SK-N-DZ (cell line): ENCODE measurements at places on chromosomes 6 and 20.

DNA sequence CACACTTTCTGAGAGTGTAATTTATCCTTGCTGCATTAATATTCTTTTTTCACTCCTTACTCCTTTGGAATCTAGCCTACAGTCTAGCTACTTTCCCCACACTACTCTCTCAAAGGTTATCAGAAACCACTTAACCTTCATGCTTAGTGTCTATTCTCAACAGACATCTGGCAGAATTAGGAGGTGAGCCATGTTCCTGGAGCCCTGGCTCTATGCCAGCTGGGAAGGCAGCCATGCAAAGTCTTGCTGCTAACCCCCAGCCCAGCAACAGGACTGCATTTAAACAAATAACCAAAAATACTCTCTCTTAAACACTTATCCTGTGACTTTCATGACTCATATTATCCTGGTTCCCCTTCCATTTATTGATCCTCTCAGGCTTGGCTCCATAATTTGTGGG lies 260.2 kb downstream of the BCKDHB start:
- DNase-seq: peak; percentile 77

- no peak for DNase-seq
These were observed 6.1 kb downstream of the THBD start for GRCh38 chr20:23043376-23043775.

GRCh38 chr20:7305976-7306375 lies 538.5 kb downstream of the BMP2 start:
- DNase-seq: no peak

DNA sequence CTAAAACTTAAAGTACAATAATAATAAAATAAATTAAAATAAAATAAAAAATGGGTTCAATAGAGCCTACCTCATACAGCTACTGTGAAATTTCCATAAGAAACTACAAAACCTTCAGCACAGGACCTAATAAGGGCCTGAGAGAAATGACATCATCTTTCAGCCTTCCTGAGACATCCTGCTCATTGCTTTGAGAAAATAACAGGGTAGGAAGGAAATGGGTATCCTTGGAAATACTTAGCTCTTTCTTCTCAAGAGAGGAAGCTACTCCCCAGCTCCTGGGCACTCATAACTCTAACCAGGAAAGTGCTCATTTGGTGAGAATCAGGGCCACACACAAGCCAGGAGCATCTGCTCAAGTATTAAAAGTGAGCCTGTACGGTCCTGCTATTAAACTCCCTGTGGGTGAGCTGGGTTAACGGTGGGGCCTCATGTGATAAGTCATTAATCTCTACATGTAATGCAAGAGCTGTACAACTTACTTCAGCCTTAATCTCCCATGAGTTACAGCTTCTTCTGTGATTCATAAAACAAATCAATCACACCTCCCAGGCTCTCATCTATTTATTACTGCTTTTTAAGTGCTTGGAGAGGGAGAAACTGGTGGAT lies 141.4 kb downstream of the MAFB start:
- no peak for DNase-seq

- no peak for DNase-seq
These were observed 397.3 kb upstream of the NRSN1 start for GRCh38 chr6:23728707-23729106.

- DNase-seq: peak; percentile 29
These were observed 27.8 kb downstream of the CCN2 start for GRCh38 chr6:131923356-131923755.

DNA sequence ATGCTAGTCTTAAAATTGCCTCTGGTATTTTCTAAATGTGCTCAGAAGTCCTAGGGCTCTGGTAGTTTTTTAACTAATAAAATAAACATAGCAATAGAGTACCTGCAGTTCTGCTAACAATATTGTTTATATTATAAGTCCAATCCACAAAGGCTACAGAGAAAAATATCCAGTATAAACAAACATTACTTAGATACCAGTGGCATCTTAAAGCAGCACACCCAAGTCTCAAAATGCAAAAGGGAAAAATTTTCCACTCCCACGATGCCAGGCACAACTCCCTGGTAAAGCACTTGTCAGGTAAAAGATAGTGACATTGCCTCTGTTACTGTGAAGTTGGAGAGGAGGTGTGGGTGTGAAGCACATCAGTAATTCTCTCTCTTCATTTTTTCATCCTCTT lies 123.3 kb downstream of the OGFRL1 start:
- no peak for DNase-seq

GRCh38 chr6:48236375-48236774 lies 125.4 kb upstream of the PTCHD4 start:
- DNase-seq: no peak

DNA sequence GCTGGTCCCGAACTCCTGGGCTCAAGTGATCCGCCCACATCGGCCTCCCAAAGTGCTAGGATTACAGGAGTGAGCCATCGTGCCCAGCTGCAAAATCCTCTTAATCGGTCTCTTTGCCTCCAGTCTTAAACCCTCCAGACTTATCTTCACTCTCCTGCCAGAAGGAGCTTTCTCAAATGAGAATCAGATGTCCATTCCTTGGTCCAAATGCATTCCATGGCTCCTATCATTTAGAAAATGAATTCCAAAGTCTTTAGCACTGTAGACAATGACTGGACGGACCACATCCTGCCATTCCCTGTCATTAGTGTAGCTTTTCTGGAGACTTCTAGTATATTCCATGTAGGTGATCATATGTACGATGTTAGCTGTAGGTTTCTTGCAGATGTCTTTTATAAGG lies 141.9 kb downstream of the ID4 start:
- no peak for DNase-seq

DNA sequence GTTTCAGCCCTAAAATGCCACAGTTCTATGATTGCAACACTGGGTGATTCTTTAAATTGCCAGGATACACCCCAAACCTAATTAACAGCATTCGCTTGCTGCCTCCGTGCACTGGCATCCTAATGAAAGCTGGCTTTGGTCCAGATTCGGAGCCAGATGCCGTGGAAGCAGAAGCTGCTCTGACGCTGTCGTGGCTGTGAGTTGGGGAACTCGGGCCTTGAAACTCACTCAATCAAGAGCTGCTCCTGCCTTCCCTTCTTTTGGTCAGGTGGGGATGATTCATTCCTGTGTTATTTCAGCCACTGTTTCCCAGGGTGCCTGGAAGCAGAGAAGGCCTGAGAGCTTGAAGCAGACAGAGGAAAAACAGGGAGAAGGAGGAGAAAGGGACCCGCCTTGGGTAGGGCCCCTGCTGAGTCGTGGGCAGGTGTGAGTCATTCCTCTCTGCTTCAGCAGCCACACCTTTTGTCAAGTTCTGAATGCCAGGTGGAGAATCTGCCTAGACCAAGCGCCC lies 36.2 kb upstream of the DSP start:
- no peak for DNase-seq

DNA sequence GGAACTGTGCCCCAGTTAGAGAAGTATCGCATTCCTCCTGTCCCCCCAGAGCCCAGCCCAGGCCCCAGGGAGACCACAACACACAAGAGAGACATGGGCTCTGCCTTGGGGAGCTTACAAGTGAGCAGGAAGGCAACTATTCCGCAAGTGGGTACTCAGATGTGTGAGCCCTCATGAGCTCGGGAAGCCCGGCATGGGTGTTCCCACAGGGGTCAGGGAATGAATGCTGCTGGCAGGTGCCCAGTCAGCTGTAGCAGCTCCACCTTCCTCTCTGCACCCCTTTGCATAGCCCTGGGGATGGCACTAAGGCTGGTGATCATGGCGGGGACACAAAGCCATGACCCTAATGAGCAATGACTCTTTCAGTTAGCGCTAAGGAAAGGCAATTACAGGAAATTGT lies 194.1 kb downstream of the SYNDIG1 start:
- DNase-seq: no peak

DNA sequence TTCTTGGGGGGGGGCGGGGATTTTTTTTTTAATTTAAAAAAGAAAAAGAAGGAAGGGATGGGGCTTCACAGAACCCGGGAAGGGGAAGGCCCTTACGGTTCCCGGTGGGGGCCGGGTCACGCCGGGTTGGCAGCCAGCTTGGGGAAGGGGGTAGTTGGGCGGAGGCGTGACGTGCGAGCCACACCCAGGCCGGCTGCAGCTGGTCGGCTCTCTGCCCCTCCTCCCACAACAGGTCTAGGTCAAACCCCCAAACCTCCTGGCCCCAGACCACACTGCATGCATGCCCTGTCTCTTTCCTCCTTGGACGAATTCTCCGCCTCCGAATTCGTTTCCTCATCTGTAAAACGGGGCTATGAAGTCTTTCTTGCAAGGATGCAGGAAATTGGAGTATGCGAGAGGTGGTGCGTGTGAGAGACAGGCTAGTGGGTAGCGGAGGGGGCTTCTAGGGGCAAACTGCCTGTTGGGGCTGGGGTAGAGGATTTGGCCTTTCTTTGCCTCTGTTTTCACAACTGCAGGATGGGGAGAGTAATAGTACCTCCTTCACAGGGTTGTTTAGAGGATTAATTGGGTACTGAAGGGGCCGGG lies 828 bp downstream of the HCK start:
- DNase-seq: no peak

GRCh38 chr6:123803504-123804013 lies at the start of gene NKAIN2:
Gene NKAIN2 (plus strand): TSS chr6:123803865.
- DNase-seq: no peak

- DNase-seq: no peak
These were observed 244.2 kb downstream of the CDKAL1 start for GRCh38 chr6:20778459-20778858.

GRCh38 chr6:31450751-31451150 lies 47.2 kb upstream of the MICB start:
- no peak for DNase-seq

GRCh38 chr20:51945881-51946280 lies 143.6 kb upstream of the SALL4 start:
- DNase-seq: no peak

DNA sequence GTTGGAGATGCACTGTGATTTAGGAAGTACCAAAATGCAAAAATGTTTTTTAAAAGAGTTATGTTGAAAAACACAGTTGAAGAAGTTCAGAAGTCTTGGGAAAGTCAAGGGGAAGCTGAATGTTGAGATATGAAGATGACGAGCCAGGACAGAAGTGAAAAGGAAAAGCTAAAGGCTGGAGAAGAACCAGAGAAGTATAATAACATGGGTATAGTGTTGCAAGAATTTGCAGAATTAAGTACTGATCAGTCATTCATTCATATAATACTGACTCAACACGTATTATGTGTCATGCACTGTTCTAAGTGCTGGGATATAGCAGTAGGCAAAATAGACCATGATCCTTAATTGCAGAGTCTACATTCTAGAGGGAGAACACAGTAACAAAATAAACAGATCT lies 432.8 kb downstream of the CDC5L start:
- DNase-seq: no peak

DNA sequence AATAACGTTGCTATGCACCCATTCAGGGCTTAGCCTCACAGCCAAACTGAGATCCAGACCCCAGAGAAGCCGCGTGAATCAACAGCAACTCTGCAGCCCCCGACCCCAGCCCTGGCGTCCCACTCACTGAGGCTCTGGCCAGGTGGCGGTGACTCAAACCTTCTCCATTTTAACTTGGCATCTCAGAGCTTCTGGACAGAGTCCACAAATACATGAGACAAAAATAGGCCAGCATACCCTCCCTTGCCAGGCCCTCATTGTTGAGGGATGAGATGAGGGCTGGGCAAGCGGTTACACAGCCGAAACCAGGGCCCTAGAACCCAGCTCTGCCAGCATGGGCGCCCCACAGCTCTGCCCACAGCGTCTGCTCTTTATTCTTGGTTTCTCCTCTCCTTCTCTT lies 118.4 kb downstream of the MYLK4 start:
- DNase-seq: no peak

GRCh38 chr6:72324591-72324990 lies 297.3 kb upstream of the KCNQ5 start:
- DNase-seq: no peak

GRCh38 chr6:56708810-56709597 lies 66.3 kb upstream of the DST start:
- peak; percentile 55 for DNase-seq

DNA sequence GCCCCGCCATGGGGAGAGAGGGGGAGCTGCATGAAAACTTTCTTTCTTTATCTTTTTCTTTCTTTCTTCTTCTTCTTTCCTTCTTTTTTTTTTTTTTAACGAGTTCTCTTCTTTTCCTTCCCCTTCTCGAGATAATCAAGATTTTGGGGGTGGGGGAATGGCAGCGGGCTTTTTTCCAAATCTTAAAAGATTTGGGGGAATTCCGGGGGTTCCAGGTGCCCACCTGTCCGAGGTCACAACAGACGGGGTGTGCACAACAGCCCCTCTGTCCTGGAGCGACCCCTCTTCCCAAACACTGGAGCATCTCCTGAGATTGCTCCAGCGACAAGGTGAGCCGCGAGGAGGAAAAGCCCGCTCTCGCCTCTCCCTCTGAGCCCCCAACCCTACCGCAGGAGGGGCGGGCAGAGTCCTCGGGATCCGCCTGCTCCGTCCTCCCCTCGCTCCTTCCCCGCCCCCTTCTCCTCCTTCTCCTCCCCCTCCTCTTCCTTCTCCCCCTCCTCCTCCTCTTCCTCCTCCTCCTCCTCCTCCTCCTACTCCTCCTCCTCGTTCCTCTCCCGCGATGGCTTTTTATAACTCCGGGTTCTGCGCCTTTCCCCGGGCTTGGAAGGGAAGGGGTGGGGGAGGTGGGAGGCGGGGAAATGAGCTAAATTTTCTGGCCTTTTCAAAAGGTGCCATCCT lies 689 bp upstream of the KCNB1 start:
- DNase-seq: peak; percentile 63

- no peak for DNase-seq
These were observed 94.6 kb downstream of the EPB41L2 start for GRCh38 chr6:130968476-130968875.

GRCh38 chr20:53444401-53445149 lies 149.1 kb downstream of the ZNF217 start:
- no peak for DNase-seq
